ENCODE measurements at places on chromosomes 12 and 14. TPM values are rescaled to one million over a fixed set of nuclear protein-coding genes. Genes with fewer than 3 reads are reported as not detected.

RAB21 gene
- 191 TPM for total RNA-seq

GLIPR1L1 gene
- not detected for total RNA-seq

SLC6A15 gene
- not detected for total RNA-seq

NUDT4 gene
- total RNA-seq = 116 TPM

ANKRD33 gene
- total RNA-seq = not detected

COX8C gene
- total RNA-seq = 0.67 TPM

SLC8A3 gene
- total RNA-seq = 0.19 TPM

KRT72 gene
- not detected for total RNA-seq

BATF gene
- total RNA-seq = 0.65 TPM

RERGL gene
- total RNA-seq = 0.97 TPM

CLEC1B gene
- total RNA-seq = not detected

NELL2 gene
- 1.3 TPM for total RNA-seq

MSRB3 gene
- total RNA-seq = 166 TPM

LHX5 gene
- not detected for total RNA-seq

MIP gene
- total RNA-seq = 0.48 TPM

TIGAR gene
- 13.0 TPM for total RNA-seq

RND1 gene
- total RNA-seq = 0.62 TPM

LRRC10 gene
- total RNA-seq = 30.3 TPM

FAM222A gene
- 7.8 TPM for total RNA-seq

TSPAN9 gene
- total RNA-seq = 299 TPM

PIWIL1 gene
- total RNA-seq = not detected

TBX3 gene
- total RNA-seq = 17.1 TPM

POTEG gene
- not detected for total RNA-seq

CHGA gene
- total RNA-seq = not detected

RIPK3 gene
- 3.5 TPM for total RNA-seq

OR11G2 gene
- total RNA-seq = not detected

TSHR gene
- not detected for total RNA-seq

OR2AP1 gene
- total RNA-seq = not detected

ARF3 gene
- total RNA-seq = 59.5 TPM

MORN3 gene
- total RNA-seq = 0.08 TPM

PTGER2 gene
- total RNA-seq = 0.75 TPM

SLC25A21 gene
- 0.24 TPM for total RNA-seq

SPIC gene
- not detected for total RNA-seq

All from cardiac septum (tissue), 1 donor.